Activated CD4-positive, alpha-beta T cell treated with anti-CD3 and anti-CD28 coated beads, Interleukin-2, amount 50 U/mL, for 4 hours (primary cell): ENCODE measurements at places on chromosomes 1 and 21.

DNA sequence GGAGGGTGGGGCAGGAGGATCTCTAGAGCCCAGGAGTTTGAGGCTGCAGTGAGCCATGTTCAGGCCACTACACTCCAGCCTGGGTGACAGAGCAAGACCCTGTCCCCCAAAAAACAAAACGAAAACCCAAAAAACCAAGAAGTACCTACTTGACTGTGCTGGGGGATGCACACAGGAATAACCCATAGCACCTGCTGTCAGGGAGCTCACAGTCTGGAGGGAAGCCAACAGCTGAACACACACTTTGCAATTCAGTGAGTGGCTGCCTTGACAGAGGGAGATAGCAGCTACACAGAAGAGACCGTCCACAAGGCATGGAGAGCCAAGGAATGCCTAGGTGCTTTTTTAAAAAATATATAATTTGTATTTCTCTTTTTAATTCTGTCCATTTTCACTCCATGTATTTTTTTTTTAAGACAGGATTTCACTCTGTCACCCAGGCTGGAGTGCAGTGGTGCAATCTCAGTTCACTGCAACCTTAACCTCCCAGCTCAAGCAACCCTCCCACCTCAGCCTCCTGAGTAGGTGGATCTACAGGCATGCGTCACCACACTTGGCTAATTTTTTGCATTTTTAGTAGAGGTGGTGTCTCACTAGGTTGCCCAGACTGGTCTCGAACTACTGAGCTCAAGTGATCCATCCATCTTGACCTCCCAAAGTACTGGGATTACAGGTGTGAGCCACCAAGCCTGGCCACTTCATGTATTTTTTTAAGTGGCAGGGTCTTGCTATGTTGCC, 68.7 kb downstream of the NID1 start:
- no peak for DNase-seq

- DNase-seq = no peak
Measured at GRCh38 chr1:112852276-112852675, 103.7 kb downstream of the SLC16A1 start.

DNA sequence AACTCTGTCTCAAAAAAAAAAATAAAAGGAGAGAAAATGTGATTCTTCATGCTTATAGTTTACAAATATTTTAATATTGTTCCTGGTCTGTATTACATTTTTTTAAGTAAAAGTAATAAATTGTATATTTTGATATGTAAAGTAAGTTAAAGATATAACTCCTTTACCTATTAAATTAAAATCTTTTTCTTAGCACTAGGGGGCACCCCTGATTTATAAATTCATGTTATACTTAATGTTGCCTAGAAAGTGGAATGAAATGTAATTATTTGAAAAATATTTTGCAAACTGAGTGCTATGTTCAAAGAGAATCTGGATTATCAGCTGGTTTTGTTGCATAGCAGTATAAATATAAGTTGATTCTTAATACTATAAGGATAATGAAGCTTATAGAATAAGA, 49.2 kb downstream of the RALGPS2 start:
- DNase-seq = no peak

DNA sequence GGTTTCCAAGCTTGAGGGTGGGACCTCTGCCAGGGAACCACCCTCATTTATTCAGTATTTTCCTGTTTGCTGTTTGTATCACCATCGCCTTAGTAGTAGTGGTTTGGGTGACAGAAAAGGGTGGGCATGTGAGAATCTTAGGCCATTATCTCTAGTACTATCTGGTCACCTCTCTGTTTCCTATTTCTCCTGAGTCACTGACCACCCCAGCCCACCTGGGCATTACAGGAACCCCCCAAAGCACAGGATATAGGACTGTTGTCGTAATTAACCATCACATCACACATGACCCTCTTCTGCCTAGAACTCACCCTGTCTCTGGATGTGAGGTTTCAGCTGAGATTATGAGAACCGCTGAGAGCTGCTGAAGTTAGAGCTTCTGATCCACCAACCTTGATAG, 60.4 kb downstream of the IL23R start:
- no peak for DNase-seq

- no peak for DNase-seq
Measured at GRCh38 chr1:211775170-211775569, 55.4 kb downstream of the LPGAT1 start.

GRCh38 chr1:213327017-213327667, 276.1 kb downstream of the RPS6KC1 start:
- DNase-seq = no peak

- no peak for DNase-seq
Measured at GRCh38 chr1:117590273-117590925, 15.4 kb upstream of the TENT5C start.

DNA sequence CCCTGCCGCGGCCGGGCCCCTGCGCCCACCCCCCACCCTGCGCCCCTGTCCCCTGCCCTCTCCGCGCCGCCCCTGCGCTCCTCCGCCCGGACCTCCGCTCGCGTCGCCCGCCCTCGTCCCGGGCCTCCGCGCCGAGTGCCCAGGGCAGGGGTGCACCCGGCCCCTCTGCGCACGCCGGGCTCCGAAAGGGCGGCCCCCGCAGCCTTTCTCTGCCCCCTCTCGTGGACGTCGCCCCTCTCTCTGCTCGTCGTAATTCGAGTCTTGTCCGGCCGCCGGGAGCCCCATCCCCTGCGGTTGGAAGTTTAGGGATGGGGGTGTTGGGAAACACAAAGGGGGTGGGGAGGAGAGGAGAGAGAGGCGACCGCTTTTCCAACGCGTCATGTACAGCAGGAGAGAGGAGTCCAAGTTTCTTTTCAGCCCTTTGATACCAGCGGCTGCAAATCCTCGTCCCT, 407 bp downstream of the GALNT2 start:
- DNase-seq = no peak

DNA sequence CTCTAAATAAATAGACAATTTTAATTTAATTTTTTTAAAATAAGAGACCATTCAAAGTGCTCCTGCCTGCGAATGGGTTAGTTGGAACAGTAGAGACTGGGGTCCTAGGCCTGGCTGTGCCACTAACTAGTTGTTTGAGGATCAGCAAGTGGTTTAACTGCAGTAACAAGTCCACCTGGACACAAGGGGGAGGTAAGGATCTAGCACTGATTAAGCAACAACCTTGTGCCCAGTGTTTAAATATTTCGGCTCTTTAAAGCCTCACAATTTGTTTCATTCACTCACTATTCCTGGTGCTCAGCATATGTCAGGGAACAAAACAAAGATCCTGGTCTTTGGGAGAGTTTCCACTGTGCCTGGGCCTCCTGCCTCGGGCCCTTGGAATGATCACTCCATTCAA, 1.6 kb upstream of the AGT start:
- DNase-seq = no peak

DNA sequence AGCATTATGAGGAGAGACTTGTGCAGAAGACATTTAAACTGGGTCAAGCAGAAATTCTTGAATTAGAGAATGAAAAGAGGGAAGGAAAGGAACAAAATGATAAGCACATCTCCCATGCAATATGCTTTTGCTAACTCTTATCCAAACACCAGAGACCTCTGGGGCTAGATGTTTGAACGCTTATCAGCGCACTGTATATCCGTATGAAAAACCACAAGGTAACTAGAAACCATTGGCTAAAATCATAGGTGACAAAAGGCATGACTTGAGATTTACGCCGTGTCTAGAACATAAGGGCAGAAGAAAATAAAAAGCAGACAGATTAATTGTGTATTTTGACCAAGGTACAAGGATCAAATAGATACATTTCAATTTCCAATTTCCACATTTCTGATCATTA, 38.0 kb upstream of the TIAM1 start:
- DNase-seq = no peak

DNA sequence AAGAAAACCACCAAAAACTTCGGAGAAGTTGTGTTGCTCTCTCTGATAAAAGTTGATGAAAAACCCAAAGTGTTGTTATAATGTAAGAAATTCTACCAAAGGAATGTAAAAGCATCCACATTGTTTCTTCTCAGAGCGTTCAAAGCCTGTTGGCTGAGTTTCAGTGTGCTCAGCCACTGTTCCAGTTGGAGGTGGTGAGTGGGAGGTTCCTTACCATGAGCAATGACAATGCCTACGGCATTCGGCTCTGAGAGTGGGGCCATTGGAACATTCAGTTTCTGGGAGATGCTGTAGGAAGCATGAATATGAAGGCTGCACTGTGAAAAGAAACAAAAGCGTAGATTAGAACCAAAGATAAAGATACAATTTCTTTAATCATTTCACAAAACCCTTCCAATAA, 20.5 kb upstream of the MYBPHL start:
- DNase-seq = no peak

GRCh38 chr1:22412932-22413727, 38.5 kb upstream of the ZBTB40 start:
- DNase-seq = no peak

DNA sequence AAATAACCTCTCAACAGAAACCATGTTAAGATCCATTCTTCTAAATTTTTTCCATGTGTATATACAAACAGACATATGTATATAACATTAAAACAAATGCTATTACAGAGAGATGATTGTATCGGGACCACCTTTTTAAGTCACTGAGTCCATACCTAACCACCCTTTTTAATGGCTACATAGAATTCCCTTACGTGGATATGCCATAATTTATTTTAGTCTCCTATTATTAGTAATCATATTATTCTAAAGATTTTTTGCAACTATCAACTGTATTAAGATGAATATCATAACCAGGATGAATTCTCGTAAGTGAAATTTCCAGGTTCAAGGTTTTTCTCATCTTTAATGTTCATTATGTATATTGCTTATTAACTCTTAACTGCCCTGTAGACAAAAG, 259.7 kb downstream of the HHAT start:
- DNase-seq = no peak

DNA sequence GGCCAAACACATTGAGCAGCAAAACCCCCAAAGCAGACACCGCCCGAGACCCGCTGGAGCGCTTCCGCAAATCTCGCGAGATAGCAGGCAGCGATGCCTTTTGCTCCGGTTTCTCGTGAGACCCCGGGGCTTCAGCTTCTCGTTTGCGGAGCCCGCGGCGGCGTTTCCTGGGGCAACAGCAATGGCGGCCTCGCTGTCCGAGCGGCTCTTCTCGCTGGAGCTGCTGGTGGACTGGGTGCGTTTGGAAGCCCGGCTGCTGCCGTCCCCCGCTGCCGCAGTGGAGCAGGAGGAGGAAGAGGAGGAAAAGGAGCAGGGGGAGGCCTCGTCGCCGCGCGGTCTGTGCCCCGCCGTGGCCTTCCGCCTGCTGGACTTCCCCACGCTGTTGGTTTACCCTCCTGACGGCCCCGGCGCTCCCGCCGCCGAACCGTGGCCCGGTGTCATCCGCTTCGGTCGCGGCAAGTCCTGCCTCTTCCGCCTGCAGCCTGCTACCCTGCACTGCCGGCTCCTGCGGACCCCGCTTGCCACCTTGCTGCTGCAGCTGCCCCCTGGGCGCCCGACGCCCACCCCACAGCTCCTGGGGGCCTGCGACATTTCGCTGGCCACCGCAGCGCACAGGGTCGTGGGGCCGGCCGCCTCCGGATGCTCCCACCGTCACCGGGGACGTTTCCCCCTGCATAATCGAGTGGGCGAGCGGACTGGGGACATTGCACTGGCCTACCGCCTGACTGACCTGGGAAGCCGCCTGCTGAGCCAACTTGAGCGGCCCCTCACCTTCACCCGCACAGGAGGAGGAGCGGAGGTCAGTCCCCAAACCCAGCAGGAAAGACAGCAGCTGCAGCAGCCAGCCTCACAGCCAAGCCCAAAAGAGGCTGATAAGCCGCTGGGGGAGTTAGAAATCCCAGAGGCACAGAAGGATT, at the start of gene MAP10:
TSS of gene MAP10 (plus strand) at position 148 of the 917 bp plus-strand sequence. CDS start at position 182, 34 bp downstream.
- peak; percentile 71 for DNase-seq

DNA sequence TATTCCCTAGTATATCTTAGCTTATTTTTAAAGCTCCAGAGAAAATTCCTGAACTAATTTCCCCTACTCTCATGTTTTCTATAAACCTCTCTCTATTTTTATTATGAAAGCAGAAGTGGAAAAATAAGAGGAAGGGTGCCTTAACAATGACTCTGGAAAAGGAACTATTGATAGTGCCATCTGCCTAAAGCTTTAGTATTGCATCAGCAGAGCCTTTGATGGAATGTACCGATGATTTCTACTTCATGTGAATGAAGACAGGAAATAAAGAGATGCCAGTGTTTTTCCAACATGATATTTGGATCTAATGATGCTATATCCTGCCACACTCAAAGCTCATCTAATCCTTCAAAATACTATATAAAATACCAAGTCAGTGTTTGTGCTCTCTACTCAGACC, 35.1 kb downstream of the TNFSF18 start:
- no peak for DNase-seq

- no peak for DNase-seq
Measured at GRCh38 chr1:203081465-203082230, 4.2 kb downstream of the MYOG start.

DNA sequence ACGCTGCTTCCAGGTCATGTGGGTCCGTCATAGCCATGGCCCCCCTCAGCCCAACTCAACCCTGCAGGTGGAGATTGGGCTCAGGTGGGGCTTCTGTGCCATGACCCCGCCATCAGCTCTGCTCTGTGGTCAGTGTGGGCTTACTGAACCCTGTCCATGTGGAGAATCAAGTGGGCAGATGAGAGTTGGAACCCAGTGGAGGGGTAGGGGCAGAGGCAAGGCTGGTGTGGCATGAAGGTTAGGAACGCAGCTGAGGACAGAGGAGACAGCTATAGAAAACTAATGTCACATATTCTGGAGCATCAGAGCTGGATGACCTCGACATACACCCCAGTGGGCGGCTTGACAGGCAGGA, 355.9 kb downstream of the PTPRU start:
- DNase-seq = no peak

- DNase-seq = no peak
Measured at GRCh38 chr1:203202431-203203245, 16.1 kb upstream of the CHI3L1 start.

- no peak for DNase-seq
Measured at GRCh38 chr21:46439906-46440305, 18.8 kb upstream of the DIP2A start.

DNA sequence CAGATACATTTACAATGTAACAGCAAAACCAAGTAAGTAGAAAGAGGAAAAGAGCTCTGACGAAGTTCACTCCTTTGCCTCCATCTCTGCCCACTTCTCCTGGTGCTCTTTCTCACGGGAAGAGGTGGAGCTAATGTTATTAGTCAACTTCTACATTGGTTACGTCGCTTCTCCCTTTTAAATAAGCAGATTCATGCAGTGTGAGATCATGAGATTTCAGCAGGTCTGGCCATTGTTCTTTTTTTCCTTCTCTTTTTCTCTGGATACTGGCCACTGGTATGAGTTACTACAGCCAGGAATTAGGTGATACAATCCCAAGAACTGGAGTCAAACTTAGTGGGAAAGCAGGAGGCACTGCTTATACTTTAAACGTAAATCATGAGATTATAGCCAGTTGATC, 207.1 kb downstream of the AKT3 start:
- DNase-seq = no peak

DNA sequence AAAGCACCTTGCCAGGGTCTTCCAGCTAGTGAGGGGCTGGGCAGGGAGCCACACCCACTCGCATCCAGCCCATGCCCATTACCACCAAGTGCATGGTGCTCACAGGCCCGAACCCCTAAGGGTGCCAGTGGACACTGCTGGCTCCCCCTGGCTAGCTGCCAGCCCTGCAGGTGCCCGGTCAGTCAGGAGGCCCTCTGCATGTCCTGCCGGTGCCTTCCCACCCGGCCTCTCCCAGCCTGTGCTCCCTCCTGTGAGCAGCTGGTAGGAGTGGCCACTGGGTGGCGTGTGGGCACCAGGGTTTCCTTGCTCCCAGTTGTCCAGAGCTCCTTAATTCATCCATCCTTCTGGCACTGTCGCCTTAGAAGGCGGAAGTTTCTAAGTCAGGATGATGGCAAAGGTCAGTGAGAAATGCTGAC, 33.4 kb downstream of the QSOX1 start:
- no peak for DNase-seq

GRCh38 chr1:47771751-47772150, 225.4 kb downstream of the TRABD2B start:
- DNase-seq = no peak

GRCh38 chr1:21182181-21182731, 5.6 kb upstream of the EIF4G3 start:
- DNase-seq = no peak
